T-helper 2 cell (primary cell): ENCODE measurements at places on chromosomes 11 and 22.

DNA sequence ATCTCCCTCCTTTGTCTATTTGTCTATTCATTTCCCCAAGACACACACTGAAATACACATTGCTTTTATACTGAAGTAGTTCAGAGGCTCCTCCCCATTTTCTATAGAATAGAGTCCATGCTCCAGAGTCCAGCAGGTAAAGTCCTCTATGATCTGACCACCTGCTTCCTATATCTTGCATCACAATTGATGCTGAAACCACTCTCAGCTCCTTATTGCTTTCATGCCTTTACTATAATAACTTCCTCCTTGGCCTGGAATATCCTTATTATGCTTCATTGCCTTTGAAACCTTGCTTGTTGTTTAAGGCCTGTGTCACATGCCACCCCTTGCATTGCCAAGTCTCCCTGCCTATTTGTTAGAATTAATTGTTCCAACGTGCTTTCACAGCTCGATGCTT, 12.6 kb downstream of the OR6Q1 start:
- DNase-seq: no peak

DNA sequence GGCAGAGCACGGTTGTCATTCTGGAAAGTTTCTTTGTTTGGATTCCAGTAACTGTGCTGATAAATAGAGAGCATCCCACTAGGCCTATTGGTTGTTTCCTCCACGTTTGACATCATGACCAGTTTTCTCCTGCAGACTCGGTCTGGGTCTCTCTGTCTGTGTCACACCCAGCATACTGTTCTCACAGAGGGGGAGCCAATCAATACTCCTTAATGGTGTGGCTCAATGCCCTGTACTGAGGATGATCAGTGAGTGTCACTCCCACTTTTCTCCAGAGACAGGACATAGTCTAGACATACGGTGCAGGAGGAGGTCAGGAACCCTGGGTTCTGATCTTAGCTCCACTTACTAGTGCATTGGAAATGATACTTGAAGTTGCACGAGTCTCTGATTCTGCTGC, 88.2 kb upstream of the BLID start:
- no peak for DNase-seq

DNA sequence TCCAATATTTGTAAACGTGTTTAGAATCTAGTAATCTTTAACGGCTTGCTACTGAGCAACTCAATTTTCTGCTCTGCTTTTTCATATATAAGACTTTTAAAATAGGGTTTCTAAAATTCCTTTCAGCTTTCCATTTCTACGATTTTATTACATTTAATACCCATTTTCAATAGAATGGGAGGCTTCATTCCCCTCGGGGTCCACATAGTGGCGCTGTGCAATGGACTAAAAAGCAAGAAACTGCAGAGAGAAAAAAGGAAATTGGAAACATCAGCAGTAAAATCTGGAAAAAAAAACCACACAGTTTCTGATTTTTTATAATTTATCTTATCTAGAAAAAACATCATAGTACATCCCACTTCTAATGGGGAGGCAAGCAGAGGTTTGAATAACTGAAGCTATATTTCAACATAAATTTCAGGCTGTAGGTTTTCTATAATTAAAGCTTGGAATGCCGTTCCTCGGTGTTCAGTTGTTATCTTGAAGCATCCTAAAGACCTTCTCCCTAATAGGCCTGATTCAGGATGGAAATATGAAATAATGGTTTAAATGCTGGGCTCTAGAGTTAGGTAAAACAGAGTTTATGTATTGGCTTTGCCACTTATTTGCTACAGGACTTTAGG, 18.7 kb upstream of the JHY start:
- no peak for DNase-seq

GRCh38 chr22:34622602-34623001, 443.4 kb upstream of the ISX start:
- no peak for DNase-seq

DNA sequence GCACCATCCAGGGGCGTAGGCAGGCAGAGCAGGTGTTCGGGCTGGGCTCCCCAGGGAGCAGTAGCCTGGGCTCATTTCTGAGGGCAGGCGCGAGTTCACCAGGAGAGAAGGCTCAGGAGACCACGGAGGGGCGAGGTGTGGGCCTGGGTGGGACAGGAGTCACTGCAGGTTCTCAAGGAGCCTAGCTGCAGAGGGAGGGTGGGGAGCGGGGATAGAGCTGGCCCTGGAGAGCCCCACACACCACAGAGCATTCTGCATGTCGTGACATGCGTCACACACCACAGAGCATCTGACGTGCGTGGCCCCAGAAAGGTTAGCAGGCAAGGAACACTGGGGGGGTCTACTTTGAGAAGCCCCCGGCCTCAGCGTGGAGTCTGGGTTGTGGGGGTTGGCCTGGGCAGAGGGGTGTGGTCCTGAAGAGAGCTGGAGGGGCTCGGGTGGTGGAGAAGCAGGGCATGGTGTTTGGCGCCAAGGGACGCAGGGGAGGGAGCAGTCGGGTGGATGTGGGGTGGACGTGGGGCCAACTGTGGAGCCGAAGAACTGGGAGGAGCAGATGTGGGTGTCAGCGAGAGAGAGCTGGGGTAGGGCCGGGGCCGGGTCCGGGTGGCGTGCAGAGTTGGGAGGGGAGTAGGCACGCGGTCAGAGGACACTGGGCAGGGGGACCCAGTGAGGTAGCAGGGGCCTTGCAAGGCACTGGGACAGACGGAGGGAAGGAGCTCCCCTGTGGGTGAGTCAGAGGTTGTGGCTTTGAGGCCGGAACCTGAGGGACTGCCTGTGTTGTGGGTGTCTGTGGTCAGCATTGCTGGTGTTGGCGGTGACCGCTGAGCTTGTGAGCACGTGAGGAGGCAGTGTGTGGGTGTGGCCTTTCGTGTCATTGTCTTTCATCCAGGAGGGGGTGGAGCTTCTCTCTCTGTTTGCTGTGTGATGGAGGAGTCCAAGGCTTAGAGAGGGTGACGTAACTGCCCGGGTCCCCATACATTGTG, 25.5 kb downstream of the CTTN start:
- DNase-seq: peak; percentile 42

DNA sequence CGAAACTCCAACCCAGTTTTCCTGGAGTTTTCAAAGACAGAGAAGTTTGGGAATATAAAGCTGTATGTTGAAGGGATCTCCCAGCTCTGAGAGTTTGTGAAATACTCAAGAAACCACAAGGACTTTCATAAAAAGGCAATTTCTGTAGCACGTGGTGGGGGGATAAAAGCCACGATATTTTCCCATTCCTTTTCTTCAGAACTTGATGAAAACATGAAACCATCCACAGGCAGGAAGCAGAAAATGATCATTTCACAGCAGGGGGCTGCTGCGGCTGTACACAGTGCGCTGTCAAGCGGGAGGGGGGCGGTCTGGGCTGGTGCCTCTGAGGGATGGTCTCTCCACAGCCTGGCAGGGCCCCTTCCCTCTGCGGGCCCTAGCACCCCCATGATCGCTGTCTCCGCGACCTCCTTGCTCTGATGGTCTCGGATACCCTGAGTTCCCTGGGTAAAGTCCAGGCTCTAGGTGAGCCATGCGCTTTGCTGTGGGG, 423.2 kb downstream of the MN1 start:
- no peak for DNase-seq

GRCh38 chr22:39169797-39170466, 17.5 kb upstream of the CBX7 start:
- no peak for DNase-seq

DNA sequence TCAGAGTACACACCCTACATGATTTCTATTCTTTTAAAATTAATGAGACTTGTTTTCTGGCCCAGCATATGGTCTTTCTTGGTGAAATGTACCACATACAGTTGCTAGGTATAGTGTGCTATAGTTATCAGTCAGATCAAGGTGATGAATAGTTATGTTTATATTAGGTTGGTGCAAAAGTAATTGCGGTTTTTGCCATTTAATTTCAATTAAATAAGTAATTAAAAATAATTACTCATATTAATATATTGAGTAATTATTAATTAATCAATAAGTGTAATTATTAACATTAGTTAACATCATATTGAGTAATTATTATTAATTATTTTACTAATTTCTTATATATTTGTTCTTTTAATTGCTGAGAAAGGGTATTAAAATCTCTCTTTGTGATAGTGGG, 56.1 kb downstream of the MYEOV start:
- no peak for DNase-seq

DNA sequence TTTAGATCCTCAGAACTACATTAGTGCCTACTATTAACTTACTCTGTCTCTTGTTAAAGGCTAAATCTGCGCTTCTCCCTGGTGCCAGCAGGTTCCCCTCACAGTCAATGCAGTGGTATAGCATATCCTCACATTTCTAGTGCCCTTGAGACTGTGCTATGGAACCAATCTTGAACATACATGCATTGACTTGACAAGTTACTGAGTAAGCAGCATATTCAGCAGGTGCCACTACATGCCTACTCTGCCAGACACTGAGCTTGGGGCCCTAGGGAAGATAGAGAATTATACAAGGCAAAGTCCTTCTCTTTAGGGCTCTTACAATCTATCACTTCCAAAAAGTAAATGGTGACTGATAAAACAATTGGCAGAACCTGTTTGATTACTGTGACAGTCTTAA, 3.2 kb downstream of the FUT4 start:
- no peak for DNase-seq

DNA sequence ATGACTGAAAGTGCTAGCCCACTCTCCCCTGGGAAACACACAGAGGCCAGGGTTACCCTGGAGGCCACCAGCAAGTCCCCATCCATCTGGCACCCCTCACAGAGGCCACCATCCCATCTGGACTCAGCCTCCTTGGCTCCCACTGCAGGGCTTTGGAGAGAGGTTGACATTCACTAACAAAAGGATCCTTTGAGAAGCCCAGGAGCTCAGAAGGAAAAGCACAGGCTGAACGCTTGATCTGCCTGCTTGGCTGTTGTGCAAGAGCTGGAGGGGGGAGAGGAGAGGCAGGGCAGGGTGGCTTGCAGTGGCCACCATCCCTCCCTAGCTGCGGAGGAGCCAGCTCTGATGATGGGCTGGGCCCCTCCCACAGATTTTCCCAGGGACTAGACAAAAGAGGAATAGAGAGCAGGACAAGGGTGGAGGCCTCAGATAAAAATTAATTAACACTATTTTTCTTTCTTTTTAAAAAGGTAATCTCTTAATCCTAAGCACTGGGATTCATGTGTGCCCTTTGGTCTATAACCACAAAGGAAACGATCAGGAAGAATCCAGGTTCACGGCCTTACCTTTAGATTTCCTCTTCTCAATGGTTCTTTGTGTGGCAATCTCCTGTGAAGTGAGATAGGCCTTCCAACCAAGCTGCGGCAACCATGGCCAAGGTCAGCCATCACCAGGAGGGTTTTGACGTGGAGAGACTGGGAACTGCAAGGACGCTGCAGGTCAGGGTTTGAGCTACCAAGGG, 154.7 kb downstream of the BARX2 start:
- no peak for DNase-seq

- DNase-seq: no peak
These were observed 121.0 kb downstream of the BUD13 start for GRCh38 chr11:116651737-116652237.
